ENCODE measurements at places on chromosomes 1 and 21.

DNA sequence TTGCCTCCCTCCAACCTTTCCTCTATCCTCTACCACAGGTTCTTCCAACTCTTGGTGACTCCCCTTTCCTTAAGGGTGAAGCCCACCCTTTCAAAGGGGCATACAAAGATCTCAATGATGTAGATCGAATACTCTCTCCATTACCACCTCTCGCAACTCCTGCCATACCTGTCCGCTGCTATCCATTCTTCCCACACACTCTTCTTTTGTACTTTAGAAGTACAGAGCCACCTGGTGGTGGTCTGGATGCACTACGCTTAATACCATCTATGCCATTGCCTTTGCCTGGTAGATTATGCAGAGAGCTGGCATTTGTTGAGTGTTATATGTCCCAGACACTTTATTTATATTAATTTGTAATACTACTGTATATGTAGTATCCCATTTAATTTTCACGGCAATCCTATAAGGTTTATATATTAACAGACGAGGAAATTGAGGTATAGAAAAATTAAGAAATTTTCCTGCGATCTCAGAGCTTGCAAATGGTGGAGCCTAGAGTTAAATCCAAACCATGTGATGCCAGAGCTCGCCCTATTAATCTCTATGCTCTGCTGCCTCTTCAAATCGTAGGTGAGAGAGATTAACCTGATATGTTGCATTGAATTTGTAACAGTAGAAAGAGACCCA, 22.9 kb downstream of the TSHB start:
- DNase-seq, result no peak

- no peak for DNase-seq
Measured at GRCh38 chr21:16863362-16863905, 649.4 kb upstream of the CXADR start.

DNA sequence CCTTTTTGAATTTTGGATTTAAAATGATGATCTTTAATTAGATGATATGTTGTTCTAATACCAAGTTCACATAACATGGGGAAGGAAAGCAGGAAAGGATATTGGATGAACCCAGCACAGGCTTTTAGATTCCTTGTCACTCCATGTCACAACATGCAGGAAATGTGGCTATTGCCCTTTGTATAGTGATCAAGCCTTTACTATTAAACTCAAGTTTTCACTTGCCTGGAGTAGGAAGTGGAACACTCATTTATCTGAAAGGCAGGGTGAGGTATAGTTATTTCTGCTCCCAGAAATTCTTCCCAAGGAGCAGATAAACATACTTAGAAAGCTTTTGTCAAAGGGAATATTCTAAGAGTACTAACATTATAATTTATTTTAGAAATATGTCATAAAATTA, 37.2 kb upstream of the BCAS2 start:
- no peak for DNase-seq

GRCh38 chr1:200512191-200512590, 102.4 kb upstream of the ZNF281 start:
- DNase-seq, result no peak

DNA sequence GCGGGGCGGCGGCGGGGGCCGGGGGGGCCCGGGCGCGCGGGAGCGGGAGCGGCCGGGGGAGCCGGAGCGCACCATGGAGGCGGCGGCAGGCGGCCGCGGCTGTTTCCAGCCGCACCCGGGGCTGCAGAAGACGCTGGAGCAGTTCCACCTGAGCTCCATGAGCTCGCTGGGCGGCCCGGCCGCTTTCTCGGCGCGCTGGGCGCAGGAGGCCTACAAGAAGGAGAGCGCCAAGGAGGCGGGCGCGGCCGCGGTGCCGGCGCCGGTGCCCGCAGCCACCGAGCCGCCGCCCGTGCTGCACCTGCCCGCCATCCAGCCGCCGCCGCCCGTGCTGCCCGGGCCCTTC, 546 bp downstream of the SKI start:
- DNase-seq, result no peak

DNA sequence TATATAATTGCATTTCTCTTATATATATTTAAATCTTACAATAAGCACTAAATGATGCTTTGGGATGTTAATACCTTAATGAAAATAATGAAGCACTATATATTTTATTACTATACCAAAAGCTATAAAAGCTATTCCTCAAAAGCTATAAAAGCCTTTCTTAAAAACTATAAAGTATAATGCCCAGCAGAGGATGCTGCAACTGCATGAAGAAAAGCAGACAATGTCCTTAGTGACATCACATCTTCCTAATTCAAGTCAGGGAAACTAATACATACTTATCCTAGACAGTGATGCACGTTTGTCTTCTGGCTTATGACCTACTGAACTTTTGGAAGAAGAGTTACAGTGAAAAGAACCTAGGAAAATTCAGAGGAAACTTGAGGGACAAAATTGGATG, 13.6 kb upstream of the C1orf185 start:
- no peak for DNase-seq

Measured in BJ (cell line).